H7 (cell line): ENCODE measurements at places on chromosomes 2 and 18. TPM values are rescaled to one million over a fixed set of nuclear protein-coding genes. Genes with fewer than 3 reads are reported as not detected.

Gene HOXD9
- 0.10 TPM in 1 of 2 replicates, not detected in the other for total RNA-seq

Gene WDR33
- 43.3 and 48.8 TPM in 2 replicates for total RNA-seq

Gene VIT
- total RNA-seq = 0.52 TPM in 1 of 2 replicates, not detected in the other

Gene UBXN4
- total RNA-seq = 56.5 and 59.7 TPM in 2 replicates

Gene CELF4
- 2.9 and 3.7 TPM in 2 replicates for total RNA-seq

Gene DLX2
- total RNA-seq = not detected in 2 replicates

Gene ZSWIM2
- not detected in 2 replicates for total RNA-seq

Gene SETBP1
- total RNA-seq = 1.8 and 3.3 TPM in 2 replicates

Gene PROKR1
- total RNA-seq = 2.8 and 3.7 TPM in 2 replicates

Gene CXCR1
- total RNA-seq = not detected in 2 replicates

Gene AOX1
- 2.4 and 7.6 TPM in 2 replicates for total RNA-seq
